Cardiac fibroblast (primary cell): ENCODE measurements at places on chromosomes 11 and 22.

GRCh38 chr22:33920197-33920540, at the start of gene LARGE1:
Gene LARGE1, minus strand, starts transcription at chr22:33920476.
- peak; percentile 37 for DNase-seq

DNA sequence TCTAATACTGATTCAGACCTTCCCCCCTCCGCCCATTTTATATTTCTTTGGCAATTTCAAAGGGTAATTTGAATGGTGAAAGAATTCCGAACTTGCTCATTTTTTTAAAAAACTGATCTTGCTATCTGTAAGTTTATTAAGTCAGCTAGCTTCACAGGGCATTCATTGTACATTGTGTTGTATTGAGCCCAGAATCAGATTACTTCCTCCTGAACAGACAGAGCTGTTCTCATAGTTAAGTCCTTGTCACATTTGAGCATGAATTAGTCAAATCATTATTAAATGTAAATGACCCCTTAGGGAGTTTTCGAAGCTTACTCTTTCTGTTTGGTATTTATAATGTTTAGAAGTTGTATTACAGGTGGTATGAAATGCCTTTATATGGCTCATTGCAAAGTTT, 34.4 kb downstream of the CYP2R1 start:
- DNase-seq: no peak

GRCh38 chr11:86183694-86184093, 60.9 kb upstream of the EED start:
- peak; percentile 69 for DNase-seq

- DNase-seq: peak; percentile 99
These were observed 2.3 kb downstream of the TSPAN4 start for GRCh38 chr11:844693-845644.

DNA sequence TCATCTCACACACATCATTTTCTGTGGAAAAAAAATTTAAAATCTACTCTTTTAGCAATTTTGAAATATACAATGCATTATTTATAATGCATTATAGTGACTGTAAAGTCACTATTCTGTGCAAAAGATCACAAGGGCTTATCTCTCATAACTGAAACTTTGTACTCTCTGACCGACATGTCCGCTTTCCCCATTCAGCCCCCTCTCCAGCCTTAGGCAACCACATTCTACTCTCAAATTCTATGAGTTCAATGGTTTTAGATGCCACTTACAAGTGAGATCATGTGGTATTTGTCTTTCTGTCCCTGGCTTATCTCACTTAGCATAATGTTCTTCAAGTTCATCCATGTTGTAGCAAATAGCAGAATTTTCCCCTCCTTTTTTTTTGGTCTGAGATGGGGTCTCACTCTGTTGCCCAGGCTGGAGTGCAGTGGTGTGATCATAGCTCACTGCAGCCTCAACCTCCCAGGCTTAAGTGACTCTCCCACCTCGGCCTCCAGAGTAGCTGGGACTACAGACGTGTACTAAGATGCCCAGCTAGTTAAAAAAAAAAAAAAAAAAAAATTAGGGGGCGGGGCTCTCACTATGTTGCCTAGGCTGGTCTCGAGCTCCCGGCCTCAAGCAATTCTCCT, 44.5 kb downstream of the SYN3 start:
- no peak for DNase-seq

- peak; percentile 47 for DNase-seq
These were observed 15.7 kb downstream of the GRIK4 start for GRCh38 chr11:120527111-120527761.

DNA sequence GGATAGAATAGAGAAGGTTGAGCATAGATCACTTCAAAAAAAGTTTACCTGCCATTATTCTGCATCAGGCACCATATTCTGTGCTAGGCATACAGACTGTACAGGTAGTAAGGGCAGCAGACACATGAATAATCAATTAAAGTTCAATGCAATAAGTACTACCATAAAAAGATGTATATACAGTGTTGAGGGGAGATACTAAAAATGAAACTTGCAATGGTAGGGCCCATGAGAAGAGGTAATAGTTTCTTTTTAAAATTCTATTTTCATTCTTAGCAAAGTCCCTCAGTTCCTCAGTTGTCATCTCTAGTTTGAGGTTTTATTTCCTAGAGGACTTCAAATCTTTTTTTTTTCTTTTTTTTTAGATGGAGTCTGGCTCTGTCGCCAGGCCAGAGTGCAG, 819.9 kb downstream of the FAM181B start:
- DNase-seq: no peak

DNA sequence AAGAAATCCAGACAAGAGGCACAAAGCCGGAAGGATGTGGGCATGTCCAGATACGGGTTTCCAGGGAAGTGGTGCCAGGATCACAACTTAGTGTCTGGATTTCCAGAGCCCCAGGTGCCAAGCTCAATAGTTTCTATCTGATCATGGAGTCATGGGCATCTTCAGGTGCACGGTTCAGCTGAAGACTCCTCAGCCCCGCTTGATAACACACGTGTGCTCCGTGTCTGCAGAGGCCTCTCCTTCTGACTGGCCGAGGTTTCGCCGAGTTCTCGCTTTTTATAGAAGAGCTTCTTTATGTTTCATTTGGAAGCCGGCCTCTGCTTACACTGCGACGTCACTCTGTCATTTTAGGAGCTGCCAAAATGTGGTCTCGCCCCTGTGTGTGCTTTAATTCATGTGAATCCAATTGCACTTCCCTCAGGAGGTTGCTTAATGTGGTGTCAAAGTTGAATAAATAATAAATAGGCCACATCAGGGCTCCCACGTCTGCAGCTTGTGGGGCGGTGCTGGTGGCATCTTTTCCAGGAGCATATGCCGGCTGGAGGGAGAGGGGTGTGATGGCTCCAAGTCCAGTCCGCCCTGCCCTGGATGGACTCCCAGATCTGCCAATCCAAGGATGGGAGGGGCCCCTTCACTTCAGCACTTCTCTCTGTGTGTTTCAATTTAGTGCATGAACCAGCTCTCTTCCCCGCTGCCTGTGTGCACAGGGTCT, 1410.8 kb downstream of the TBC1D22A start:
- DNase-seq: no peak

DNA sequence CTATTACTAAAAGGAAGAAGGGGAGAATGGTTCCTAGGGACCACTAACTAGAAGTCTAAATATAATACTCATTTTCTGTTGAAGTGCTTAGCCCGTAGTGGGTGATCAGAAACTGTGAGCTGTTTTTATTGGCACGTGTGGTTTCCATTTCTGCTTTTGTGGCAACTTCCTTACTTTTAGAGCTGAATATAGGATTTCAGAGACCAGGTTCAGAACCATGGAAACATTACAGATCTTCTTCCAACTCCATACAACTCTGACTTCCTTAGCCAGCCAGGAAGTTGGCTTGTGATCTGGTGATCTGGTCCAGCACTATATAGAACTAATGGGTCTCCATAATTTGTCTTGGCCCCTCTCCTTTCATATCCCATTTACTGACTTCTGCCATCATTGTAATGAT, 2.6 kb upstream of the ME3 start:
- no peak for DNase-seq

DNA sequence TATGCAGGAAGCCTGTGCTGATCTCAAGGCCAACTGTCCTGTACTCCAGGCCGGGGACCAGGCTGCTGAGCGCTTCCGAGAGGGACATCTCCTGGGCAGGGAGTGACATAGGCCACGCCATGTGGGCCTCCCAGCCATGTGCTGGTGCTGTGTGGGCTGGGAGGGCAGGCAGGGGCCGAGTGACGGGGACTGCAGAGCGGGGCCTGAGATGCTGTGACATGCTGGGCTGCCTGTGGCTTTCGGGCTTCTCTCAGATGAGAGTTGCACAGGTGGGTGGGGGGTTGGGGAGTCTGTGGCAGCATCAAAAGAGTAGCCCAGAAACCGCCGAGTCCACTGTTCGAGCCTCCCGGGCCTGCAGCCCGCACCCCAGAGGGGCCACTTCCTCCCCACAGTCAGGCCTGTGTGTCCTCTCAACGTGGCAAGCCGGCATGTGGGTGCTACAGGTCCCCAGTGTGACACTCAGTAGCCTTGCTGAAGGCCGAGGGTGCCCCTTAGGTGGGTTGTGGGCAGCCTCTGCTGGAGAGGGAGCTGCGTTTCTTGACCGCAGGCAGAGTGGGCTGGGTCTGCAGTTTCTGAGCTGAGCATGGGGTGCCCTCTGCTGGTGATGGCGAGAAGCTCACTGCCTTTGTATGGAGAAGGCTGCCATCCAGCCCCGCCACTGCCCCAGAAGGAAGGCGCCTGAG, 101.2 kb downstream of the BCR start:
- DNase-seq: peak; percentile 82

GRCh38 chr11:2267306-2267850, 3.0 kb downstream of the ASCL2 start:
- DNase-seq: no peak

GRCh38 chr22:39469681-39470450, 13.1 kb downstream of the MGAT3 start:
- DNase-seq: no peak

GRCh38 chr11:2448661-2449547, 4.1 kb downstream of the KCNQ1 start:
- no peak for DNase-seq

DNA sequence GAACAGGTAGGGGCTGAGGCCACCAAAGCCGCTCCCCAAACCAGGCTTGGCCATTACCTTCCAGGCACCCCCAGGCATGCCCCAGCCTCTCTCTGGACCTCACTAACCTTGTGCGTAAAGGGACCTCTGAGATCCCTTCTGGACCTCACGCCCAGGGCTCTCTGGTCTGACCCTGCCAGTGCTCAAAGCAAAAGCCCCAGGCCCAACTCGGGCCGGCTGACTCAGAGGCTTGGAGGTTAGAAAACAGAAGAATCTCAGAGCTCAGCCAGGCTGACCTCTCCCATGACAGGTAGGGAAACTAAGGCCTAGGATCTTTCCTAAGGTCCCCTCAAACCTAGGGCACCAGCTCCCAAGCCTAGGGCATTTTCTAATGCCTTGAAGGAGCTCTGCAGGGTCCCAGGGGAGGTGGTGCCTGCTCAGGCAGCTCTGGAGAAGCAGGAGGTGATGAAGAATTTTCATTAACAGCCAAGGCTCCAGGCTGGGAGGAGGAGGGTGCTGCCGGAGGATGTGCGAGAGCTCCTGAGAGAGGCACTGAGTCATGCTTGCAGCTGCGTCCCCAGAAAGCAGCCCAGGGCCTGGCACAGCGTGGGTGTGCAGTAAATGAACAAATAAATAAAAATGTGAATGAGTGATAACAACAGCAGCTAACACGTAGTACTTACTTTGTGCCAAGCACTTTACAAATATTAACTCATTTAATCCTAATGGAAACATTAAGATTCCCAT, 25.6 kb downstream of the ARRB1 start:
- DNase-seq: peak; percentile 92

GRCh38 chr22:49209452-49210195, 618.0 kb downstream of the BRD1 start:
- DNase-seq: no peak

DNA sequence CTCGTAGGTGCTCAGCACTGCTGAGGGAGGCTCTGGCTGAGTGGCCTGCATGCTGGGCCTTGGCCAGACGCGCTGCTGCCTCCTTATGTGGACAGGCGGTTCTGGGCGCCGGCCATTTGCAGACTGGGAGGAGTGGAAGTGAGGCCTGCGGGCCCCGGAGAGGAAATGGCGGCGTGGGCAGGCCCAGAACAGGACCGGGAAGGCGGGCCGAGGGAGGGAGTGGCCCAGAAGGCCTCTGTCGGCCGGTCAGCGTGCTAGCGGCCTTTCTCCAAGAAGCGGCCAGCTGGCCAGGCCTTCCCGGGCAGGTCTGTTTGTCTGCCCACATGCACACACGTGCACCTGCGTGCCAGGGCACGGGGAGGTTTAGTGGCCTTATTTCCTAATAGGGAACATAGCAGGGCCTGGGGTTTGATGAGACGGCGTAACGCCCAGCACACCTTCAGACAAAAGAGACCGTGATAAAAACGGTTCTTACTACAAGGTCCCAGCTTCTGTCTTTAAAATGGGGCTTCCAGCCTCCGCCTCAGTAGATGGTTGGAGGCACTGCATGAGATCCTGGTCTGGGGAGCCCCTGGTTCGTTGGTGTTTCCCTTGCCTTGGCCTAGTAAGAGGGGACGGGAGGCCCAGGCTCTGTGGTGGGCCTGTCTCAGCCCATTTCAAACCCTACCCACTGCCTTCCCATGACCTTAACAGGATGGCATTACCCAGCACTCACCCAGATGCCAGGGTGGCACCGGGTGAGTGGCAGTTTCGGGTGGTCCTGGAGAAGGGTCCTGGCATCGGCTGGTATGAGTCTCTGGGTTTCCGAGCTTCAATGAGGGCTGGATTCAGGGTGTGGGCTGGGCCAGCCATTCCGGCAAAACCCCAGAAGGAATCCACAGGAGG, 65.1 kb upstream of the PPARA start:
- DNase-seq: peak; percentile 93

DNA sequence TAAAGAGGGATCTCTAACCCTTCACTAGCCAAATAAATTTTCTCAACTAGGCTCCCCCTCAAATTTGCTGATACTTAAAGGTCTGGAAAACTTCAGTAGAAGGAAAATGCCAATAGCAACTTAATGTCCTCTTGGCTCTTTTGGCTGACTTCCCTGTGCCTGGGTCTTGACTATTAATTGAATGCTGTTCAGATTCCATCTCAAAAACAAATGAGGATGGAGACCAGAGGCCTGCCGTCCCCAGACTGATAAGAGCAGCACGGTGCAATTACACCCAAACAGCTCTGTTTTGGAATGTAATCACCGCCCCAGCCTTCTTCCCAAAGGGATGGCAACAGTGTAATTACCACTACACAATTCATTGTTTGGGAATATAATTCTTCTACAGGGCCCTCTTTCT, 89.3 kb upstream of the CHRM4 start:
- no peak for DNase-seq

DNA sequence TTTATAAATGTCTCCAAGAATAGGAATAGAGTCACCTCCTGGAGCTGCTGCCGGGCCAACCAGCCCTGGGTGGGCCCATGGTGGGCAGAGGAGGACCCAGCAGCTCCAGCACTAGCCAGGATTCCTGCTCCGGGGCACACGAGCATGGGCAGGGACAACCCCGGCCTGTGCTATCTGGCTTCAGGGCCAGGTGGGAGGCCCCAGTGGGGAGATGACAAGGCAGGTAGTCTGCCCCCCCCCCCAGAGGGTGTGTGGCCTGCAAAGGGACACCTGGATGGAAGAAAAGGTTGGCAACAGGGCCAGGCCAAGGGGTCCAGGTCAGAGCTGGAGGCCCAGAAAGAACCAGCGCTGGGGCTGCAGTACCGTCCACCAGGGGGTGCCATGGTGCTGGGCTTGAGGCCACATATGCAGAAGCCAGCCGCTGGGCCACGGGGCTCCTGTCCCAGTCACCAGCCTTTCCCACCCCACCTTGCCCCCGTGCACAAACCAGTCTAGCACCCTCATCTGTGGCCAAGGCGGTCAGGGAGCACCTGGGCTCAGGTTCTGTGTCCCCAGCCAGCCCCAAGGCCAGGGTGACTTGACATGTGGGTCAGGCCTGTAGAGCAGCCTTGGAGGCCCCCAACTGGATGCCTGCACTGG, 3.4 kb downstream of the TSPAN32 start:
- peak; percentile 77 for DNase-seq

DNA sequence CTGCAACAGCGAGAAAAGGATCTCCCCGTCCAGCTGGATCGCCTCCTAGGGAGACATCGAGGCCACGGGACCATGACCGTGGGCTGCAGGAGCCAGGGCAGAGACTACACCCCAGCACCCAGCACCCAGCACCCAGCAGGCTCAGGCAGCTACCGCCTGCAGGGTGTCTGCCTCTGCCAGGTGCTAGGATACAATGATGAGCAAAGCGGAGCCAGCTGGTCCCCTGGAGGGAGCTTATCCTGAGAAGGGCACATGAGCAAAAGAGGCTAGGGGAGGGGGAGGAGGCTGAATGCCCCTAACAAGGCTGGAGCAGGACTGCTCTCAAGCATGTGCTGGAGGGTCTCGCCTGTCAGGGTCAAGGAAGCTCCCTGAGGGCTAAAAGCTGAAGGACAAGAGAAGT, 4.8 kb upstream of the CASTOR1 start:
- DNase-seq: no peak
